Activated B cell treated with CpG ODN at 0.5 μM for 24 hours (primary cell): ENCODE measurements at places on chromosomes 6 and 20.

DNA sequence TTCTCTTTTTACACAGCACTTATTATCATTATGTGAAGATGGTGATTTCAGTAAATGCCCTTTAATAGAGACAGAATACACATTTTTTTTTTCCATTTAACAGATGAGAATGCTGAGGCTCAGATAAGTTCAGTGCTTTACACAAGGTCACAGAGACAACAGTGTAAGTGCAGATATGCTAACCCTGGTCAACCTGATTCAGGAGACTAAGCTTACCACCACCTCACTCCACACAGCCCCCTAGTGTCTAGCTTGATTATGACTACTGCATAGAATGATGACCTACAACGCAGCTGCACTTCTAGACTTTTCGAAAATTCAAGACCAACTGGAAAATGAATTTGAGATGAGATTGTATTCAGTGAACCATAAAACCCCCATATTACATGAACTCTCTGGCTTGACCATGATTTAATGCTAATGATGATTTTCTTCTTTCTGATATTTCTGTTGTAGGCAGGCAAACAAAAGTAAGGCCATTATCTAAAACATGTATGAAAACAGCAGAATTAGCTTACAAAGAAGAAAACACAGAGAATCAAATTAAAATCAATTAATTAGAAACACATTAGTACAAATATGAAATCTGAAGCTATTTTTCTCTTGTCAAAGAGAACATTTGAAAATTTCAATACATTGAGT is 212.1 kb upstream of the PHACTR1 start:
- no peak for DNase-seq

DNA sequence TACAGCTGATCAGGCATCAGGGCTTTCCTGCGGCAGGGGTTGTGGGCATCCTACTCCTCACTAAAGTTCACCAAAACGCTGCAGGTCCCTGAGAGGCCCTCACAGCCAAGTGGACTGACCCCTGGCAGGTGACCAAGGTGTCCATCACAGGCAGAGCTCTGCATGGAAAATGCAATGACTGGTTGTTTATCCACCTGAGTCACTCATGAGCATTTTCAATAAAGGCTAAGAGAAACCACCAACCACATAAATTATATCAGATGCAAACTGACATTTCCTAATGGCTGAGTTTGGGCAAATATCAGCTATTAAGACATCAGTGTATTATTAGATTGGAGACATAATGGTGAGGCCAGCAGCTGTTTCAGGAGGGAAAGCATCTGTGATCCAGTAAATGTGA is 152.7 kb upstream of the SYNDIG1 start:
- DNase-seq = no peak

- no peak for DNase-seq
These were observed 48.8 kb downstream of the TRDN start for GRCh38 chr6:123587838-123588545.

GRCh38 chr6:62570372-62570771 is 284.3 kb upstream of the KHDRBS2 start:
- DNase-seq = no peak

DNA sequence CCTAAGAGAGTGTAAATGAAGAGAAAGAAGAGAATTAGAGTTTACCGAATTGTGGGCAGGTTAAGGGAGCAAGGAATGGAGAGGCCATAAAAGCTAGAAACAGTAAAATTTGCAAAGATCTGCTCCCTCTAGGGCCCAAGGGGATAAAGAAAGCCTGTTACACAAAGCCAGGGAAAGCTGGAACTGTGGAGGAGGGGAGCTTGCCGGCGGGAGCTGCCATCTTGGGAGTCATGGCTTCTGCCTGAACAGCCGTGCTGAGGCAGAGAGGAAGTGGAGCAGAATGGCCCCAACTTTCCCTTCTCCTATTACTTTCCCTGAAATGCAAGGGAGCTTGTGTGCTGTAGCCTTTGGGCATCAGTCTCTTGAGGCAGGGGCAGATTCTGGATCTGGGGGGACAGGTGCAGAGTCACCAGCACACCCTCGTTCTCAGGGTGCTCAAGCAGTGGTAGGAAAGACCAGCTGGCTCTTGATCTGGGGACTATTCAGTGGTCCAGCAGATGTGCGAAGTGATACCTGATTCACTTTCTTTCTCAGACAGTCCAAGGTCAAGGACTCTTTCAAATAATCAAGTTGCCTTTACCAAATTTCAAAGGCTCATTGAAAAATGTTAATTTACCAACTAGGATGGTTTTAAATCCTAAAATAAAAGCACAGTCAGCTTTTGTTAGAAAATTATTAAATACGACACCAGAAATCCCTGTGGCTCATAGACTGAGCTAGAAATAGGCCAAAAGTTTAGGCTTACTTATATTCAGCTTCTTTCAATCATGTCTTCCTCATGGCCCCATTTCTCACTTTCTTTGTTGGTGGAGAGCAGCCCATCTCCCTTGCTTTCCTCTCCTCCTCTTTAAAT is 25.7 kb downstream of the LAMA4 start:
- DNase-seq = no peak

DNA sequence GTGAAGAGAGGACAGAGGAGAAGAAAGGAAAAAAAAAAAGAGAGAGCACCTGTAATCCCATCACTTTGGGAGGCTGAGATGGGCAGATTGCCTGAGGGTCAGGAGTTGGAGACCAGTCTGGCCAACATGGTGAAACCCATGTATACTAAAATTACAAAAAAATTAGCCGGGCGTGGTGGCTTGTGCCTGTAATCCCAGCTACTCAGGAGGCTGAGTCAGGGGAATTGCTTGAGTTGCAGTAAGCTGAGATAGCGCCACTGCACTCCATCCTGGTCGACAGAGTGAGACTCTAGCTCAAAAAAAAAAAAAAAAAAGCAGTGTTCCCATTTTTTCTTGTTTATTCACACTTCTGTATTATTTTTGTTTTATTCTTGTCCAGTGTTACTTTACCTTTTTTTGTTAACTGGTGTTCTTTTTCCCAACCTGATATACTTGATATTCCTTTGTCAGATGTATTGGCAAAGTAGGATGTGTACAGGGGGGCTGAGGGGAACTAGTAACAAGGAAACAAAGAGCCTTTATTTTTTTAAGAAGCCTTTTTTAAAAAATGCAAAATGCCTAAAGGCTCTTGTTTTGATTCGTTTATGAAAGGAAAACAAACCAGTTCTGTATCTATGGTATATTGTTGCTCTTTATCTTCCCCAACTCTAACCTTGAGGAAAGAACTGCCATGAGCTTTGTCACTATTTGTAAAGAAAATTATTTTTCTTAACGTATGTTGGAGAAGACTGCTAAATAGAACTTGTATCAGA is 22.3 kb downstream of the COL19A1 start:
- no peak for DNase-seq

- no peak for DNase-seq
These were observed 4.8 kb upstream of the SMIM28 start for GRCh38 chr6:138372711-138373463.

GRCh38 chr6:41040940-41041536 is 1.2 kb upstream of the TSPO2 start:
- no peak for DNase-seq

- DNase-seq = no peak
These were observed 35.8 kb upstream of the NOX3 start for GRCh38 chr6:155491421-155491820.

- DNase-seq = peak; percentile 23
These were observed 658 bp downstream of the CUL7 start for GRCh38 chr6:43052842-43053544.

DNA sequence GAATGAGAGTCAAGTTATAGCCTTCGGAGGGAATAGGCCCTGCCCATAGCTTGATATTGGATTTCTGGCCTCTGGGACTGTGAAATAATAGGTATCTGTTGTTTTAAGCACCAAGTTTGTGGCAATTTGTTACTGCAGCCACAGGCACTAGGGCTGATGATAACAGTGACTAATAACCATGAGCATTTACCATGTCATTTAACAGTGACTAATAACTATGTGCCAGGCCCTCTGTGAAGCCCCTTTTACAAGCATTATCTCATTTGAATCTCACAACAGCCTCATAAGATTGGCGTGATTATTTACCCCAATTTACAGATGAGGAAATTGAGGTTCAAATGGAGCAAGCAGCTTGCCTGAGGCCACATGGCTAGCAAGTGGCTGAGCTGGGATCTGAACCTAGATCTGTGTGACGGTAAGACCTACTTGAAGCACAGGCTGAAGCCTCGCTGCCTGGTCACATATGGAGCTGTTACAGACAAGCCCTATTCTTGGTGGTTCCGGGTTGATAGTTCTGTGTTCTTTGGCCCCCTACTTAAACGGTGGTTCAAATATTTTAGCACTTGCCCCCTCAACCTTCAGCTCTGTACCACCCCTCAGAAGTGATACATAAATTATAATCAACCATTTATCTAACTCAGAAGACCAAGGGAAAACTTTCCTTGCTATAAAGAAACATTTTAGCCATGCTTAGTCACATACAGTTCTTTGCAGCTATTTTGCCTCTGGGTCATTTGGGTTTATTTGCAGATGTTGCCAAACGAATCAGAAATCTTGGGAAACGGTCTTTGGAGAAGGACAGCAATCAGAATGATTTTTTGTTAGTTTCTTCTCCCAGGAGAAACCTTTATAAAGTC is 98.3 kb downstream of the ELOVL5 start:
- no peak for DNase-seq

DNA sequence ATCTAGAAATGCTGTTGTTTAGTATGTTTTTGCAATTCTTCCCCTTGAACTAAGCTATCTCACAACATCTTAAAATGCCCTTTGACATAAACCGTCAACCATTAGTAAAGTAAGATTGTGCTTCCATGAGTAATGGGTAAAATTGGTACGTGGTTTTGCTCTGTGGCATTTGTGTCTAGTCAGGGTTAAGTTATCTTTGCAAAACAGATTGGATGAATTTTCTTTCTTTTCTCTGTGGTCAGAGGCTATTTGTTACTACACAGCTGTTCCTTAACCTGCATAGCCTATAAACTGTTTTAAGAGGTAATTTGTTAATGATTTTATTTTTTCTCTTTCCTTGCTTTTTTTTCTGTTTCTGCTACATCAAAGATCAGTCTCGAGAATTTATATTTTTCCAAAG is 75.4 kb downstream of the RPP40 start:
- DNase-seq = no peak

DNA sequence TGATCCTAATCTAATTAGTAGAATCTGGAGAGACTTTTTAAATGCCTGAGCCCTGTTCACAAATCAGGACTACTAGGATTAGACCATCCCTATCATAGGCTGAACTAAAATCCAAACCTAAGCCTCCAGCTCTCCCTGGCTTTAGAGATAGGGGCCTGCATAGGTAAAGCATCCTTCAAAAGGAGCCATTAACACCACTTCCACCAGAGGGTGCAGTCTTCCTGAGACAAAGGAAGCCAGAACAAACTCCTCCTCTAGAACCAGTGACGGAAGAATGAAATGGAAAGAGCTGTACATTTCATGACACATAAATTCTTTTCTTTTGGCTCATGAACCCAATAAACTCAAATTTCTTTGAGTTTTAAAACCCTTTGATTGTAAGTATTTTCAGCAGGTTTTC is 291.2 kb upstream of the ADGRB3 start:
- DNase-seq = no peak

GRCh38 chr6:96276856-96277255 is 244.8 kb upstream of the UFL1 start:
- no peak for DNase-seq

DNA sequence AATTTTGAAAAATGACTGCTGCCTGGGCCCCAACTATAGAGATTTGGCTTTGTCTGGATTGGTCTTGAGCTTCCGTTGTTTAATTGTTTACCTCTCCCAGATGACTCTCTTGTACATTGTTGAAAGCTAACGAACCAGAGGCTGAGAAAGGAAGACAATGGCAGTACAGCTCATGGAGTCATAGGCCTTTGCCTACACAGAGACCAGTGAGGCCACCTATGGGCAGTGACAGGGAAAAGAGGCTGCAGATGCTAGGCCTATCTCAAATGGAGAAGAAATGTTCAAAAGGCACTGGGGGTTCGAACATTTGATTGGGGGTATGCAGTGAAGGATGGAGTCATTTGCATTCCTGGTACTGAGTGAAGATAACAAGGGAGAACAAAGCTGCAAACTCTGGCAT is 29.1 kb downstream of the OPN5 start:
- DNase-seq = no peak

DNA sequence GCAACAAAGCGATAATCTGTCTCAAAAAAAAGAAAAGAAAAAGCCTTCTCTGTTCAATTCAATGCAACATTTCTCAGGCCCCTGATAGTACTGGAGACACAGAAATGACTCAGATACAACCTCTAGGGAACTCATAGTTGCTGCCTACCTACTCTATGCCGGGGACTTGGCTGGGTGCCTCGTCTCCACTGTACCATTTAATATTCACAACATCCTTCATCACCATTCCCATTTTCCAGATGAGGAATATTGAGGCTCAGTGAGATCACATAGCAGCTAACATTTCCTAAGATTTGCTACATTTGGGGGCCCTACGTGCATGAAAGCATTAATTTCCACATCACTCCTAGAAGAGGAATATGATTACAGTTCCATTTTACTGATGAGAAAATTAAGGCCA is 7.5 kb downstream of the NOL4L start:
- DNase-seq = no peak

- no peak for DNase-seq
These were observed 196.5 kb upstream of the IRAK1BP1 start for GRCh38 chr6:78670802-78671201.

- DNase-seq = no peak
These were observed 432.6 kb downstream of the MMUT start for GRCh38 chr6:49030251-49031020.

GRCh38 chr6:47168180-47168579 is 126.0 kb upstream of the ADGRF1 start:
- no peak for DNase-seq

DNA sequence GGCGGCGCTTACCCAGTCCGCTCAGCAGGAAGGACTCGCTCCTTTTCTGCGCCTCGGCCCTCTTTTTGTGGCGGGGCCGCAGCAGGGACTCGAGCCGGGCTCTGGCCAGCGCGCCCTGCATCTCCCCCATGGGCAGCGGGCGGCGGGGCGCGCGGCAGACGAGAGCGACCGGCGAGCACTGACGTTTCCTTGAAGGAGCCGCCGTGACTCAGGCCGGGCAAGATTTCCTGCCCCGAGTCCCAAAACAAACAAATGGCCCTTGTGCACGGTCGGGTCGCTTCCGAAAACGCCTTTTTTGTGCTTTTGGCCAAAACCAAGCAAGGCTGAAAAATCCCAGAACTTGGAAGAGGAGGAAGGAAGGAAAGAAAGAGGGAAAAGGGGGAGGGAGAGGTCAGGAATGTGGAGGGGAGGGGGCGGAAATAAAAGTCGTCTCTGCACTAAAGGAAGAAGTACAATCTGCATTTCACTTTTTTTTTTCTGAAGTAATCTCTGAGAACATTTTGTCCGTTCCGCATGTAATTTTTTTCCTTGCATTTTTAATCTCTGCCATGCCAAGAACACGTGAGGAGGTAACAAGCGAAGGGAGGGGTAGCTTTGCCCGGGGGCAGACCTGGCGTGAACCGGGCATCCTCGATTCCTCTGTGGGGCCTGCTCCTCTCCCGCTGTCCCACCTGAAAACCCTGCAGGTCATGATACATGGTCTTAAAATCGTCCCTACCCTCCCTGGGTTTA is 123.3 kb upstream of the SLC2A12 start:
- no peak for DNase-seq

DNA sequence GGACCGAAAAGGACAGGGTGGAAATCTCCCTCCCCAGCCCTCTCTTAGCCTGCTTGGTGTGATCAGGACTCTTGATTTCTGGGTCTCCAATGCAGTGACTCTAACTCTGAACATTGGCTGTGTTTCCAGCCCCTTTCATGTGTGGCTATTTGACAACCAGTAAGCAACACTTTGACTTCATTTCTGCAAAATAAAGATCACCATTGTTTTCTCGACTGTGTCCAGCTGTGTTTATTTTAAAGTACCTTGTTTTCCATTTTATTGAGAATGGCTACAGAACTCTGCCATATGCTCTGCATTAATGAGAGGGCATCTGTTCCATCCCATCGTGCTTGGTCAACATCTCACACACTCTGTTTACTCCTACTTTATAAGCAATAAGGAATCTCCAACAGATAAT is 60.9 kb upstream of the TAGAP start:
- DNase-seq = no peak
